Fibroblast of the aortic adventitia (primary cell): ENCODE measurements at places on chromosomes 2 and 18. TPM values are rescaled to one million over a fixed set of nuclear protein-coding genes. Genes with fewer than 3 reads are reported as not detected.

NT5C1B gene
- not detected in 2 replicates for total RNA-seq

C2orf66 gene
- 0.27 TPM in 1 of 2 replicates, not detected in the other for total RNA-seq

GRCh38 chr18:8208716-8209115 is 400.5 kb upstream of the RAB12 start:
- DNase-seq, result no peak

DNA sequence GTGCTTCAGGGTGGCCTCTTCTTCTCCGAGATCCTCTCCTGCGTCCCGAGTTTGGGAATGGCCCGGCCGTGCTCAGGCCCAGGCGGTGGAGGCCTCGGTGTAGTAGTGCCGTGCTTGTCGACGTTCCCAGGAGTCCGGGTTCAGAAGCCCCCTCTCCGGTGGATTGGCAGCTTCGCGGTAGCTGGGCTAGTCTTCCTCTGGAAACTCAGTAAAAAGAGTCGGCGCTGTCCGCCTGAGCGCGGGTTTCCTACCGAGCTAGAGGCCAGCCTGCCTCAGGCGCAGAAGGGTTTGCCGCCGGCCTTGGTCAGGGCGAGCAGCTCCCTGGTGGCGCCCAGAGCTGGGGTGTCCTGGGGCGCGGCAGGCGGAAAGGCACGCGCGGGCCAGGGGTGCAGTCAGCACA is 3.2 kb downstream of the RALBP1 start:
- DNase-seq, result no peak

DNA sequence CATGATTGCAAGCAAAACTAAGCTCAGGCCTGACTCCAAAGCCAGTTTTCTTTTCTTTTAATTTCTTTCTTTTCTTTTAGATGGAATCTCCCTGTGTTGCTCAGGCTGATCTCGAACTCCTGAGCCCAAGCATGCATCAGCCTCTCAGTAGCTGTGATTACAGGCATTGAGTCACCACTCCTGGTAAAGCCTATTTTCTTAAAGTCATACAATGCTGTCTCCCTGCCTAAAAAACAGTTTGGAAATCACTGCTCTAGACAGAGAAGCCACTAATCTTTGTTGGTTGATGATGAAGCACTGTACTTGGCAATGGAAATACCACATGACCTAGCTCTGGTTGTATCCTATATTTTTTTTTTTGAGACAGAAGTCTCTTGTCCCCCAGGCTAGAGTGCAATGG is 33.1 kb upstream of the ZNF532 start:
- peak; percentile 80 for DNase-seq

- DNase-seq, result no peak
These were observed 122.5 kb downstream of the CNTNAP5 start for GRCh38 chr2:124147552-124147951.

- DNase-seq, result no peak
These were observed 13.0 kb upstream of the DGKD start for GRCh38 chr2:233341296-233341695.

LIMS2 gene
- 7.8 and 11.3 TPM in 2 replicates for total RNA-seq

DNA sequence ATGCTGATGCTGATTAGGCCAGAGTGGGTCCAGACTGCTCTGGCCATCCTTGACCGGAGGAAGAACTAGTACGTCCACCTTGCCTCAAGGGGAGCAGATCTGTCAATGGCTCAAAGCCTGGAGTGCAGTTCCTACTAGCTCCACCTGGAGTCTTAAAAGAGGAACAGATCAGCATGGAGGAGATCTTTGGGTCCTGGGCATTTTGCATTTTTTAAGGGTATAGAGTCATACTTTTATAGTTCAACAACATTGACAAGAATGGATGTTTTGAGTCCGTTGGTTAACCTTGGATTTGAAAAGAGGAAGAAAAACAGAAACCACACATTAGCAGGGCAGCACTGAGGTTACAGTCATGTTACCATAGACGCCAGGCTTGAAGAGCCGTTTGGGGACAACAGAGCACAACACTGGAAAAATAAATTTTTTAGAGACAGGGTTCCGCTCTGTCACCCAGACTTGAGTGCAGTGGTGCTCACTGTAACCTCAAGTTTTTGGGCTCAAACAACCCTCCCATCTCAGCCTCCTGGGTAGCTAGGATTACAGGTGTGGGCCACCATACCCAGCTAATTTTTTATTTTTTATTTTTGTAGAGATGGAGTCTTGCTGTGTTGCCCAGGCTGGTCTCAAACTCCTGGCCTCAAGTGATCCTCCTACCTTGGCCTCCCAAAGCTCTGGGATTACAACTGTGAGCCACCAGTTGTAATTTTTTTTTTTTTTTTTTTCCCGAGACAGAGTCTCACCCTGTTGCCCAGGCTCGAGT is 78.5 kb downstream of the PRKCE start:
- DNase-seq, result no peak

- no peak for DNase-seq
These were observed 48.9 kb downstream of the AGAP1 start for GRCh38 chr2:235542733-235543127.

DNA sequence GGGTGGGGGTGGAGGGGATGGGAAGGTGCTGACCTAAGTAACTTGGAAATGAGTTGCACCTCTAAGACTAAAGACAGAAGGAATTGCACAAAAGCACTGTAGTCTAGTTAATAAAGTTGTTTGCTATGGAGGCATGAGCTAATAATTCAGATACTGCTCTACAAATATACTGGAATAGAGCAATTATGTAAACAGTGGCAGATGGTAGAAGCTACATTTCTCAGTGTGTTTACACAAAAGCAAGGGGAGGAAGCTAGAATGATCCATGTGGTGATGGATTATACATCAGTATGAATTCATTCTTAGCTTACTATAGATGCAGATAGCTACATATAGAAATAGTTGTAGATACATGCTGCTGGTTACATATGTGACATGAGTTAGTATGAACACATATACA is 27.6 kb upstream of the UBE2F start:
- no peak for DNase-seq

NPHP1 gene
- total RNA-seq, result 11.8 and 11.9 TPM in 2 replicates

DNA sequence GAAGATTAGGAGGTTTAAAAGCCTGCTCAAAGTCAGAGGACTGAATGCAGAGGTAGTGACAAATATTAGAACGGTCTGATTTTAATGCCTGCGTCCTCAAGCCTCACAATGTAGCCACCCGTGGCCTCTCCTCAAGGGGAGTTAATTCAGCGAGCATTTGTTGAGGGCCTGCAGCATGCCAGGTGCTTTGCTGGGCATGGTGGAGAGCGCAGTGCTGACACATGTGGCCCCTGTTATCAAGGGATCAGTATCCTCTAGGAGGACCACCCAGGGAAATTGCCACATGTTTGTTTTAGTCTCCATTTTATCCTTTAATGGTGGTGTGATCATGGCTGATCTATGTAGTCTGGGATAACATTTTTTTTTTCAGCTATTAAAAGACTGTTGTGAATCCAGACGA is 19.2 kb downstream of the PMAIP1 start:
- no peak for DNase-seq

DNA sequence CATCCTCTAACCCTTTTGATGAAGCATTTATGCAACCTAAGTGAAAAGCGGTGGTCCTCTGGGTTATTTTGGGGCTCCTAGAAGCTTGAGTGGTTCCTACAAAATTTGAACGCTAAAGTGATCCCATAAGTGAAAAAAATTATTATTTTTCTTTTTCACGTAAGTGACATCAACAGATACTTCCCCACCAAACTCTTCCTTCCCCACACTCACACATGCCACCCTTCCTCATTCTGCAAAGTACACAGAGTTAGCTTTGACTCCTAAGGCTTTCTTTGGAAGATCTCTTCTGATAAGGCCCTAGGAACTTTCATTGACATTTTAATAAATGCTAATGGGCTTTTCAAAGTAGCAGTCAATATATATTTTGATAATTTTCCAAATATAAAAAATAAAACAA is 109.7 kb downstream of the DOCK10 start:
- no peak for DNase-seq

EFHD1 gene
- 0.45 and 0.49 TPM in 2 replicates for total RNA-seq

GRCh38 chr2:236499691-236500578 is 69.7 kb upstream of the ACKR3 start:
- peak; percentile 52 for DNase-seq

DPY30 gene
- total RNA-seq, result 43.6 and 77.6 TPM in 2 replicates

GRCh38 chr2:63614448-63614968 is 25.7 kb downstream of the MDH1 start:
- peak; percentile 54 for DNase-seq

- peak; percentile 58 for DNase-seq
These were observed 56.0 kb upstream of the RAB6C start for GRCh38 chr2:129923265-129924091.

GRCh38 chr2:185663811-185664210 is 74.8 kb upstream of the FSIP2 start:
- no peak for DNase-seq

NT5DC4 gene
- not detected in 2 replicates for total RNA-seq

DNA sequence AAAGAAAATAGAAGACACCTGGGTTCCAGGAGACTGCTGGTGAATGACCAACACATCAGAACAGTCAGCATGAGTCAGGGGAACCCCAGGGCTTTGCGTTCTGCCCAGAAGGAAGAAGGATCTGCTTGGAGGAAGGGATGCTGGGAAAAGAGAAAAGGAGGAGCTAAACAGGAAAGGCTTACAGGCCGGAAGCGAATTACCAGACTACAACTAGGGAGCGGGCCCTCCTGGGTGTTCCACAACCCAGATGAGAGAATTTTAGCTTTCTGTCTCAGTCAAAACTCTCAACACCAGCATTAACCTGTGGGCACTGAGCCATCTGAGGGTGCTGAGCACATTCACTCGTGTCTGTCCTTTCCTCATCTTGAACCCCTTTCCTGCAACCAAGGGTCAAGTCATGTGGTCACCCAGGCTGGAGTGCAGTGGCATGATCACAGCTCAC is 19.2 kb downstream of the CDC42EP3 start:
- peak; percentile 71 for DNase-seq

DNA sequence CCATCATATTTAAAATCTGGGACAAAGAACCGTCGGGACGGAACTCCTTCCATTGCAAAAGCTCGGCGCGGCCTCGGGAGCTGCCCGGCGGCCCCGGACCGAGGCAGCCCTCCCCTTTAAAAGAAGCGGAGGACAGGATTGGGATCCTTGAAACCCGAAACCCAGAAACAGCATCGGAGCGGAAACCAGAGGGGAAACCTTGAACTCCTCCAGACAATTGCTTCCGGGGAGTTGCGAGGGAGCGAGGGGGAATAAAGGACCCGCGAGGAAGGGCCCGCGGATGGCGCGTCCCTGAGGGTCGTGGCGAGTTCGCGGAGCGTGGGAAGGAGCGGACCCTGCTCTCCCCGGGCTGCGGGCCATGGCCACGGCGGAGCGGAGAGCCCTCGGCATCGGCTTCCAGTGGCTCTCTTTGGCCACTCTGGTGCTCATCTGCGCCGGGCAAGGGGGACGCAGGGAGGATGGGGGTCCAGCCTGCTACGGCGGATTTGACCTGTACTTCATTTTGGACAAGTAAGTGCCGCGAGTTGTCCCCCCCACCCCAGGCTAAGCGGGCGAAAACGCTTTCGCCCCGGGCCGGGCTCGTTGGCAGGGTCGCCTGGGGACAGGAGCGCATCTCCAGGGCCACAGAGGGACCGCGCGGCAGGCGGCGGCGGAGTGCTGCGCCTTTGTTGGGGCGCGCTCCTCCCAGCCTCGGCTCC is at the start of gene ANTXR1:
Gene ANTXR1 (plus strand): TSS at position 38 of the 698 bp plus-strand sequence. CDS start 321 bp downstream, at position 359.
- peak; percentile 84 for DNase-seq

- DNase-seq, result no peak
These were observed 104.5 kb downstream of the DCDC2C start for GRCh38 chr2:3807853-3808252.

DNA sequence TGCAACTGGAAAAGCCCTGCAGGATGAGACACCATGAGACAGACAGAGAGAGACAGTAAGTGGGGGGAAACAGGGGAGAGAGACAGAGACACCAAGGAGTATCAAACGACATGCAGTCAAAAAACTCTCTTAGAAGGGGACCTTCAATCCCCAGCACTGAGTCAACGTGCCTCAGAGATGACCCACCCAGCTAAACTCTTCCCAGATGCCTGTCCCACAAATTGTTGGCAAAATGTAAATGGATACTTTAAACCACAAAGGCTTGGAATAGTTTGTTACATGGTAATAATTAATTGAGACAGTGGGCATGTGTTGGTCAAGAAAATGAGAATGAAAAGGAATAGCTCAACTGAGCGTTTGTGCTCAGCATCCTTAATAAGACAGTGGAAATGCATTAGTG is 98.3 kb downstream of the GRB14 start:
- peak; percentile 18 for DNase-seq

DNA sequence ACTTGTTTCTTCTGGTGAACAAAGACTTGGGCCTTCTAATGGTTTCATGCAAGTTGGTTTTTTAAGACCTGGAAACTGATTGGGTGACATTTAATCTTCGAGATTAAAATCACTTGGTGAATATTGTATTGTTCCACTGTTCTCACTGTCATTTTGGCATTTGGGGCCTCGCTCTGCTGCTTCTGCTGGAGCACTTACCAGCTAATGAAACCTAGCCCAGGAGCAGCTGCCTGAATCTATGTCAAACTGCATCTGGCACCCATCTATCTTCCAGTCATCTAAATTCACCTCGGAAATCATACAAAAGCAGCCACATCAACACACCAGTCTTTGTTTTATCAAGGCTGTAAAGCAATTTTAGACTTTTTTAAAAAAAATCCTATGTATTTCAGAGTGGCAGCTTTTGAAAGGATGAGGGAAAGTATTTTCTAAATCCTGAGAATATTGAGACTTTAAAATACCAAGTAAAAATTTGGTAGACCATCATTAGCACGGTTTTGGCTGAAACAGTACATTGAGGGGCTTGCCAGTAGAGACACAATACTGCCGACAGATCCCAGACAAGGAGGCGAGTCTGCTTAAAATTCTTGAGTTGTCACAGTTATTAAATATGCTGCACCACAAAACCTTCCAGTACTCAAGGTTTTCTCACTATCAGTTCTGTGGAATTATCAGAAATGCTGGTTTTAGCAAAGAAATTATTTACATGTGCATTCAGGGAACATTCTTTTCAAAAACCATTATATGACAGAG is 26.1 kb upstream of the SERTAD2 start:
- DNase-seq, result no peak

- no peak for DNase-seq
These were observed 21.5 kb downstream of the GPR39 start for GRCh38 chr2:132437852-132438669.

DNA sequence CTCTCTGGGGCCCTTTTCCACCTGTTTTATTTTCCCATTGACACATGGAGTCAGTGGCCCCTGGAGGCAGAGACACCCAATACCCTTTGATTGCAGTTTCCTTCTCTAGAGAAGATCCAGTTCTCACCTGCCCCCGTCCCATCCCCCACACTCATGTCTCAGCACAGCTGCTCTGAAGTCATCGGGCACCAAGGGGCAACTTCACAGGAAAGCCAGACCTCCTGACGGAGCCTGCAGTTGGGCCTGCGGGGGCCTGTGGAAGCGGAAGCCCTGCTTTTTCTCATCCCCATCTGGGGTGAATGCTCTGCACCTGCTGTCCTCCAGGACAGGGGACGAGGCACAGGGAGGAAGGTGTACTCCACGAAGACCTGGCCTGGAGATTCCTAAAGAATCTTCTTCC is 308.3 kb upstream of the EPAS1 start:
- no peak for DNase-seq

- no peak for DNase-seq
These were observed 20.8 kb downstream of the PRPF40A start for GRCh38 chr2:152696476-152696875.

- DNase-seq, result no peak
These were observed 92.0 kb upstream of the MSH2 start for GRCh38 chr2:47310801-47311560.
